Uterus (tissue), 4 donors: ENCODE measurements at places on chromosomes 3 and 15. TPM values are rescaled to one million over a fixed set of nuclear protein-coding genes. Genes with fewer than 3 reads are reported as not detected.
A peak's percentile ranks its signal among the peaks of the same experiment; 100 is the strongest.

GRCh38 chr15:58477170-58477569 lies 45.4 kb downstream of the LIPC start:
- no peak overlapping the region for H3K4me3 ChIP-seq
- no peak for DNase-seq
- no peaks in the 10 kb centered on the region for H3K27me3 ChIP-seq
- H3K36me3 ChIP-seq: no peaks in the 10 kb centered on the region
- no peaks in the 10 kb centered on the region for H3K4me1 ChIP-seq

DNA sequence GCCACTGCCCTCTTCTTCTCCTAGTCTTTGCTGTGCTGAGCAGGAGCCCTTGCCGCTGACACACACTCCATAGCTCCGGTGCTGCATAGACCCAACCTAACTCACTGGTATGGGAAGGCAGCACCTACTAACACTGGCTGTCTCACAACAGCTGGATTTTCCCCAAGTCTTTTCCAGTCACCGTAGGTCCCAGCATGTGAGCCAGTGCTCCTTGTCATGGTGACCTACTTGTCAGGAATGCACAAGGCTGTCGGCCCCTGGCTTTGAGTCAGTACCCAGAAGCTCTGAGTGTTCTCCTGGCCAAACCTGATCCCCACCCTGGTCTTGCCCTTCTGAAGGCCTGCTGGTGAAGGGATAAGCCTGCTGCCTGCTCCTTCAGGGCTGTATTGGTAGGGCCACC lies 25.7 kb downstream of the AMOTL2 start:
- H3K36me3 ChIP-seq: no peaks in the 10 kb centered on the region
- no peak for DNase-seq
- H3K27ac ChIP-seq: no peak overlapping the region
- H3K4me1 ChIP-seq: no peaks in the 10 kb centered on the region
- no peaks in the 10 kb centered on the region for H3K27me3 ChIP-seq

Gene EEF1AKMT4
- 3.2 TPM for total RNA-seq

DNA sequence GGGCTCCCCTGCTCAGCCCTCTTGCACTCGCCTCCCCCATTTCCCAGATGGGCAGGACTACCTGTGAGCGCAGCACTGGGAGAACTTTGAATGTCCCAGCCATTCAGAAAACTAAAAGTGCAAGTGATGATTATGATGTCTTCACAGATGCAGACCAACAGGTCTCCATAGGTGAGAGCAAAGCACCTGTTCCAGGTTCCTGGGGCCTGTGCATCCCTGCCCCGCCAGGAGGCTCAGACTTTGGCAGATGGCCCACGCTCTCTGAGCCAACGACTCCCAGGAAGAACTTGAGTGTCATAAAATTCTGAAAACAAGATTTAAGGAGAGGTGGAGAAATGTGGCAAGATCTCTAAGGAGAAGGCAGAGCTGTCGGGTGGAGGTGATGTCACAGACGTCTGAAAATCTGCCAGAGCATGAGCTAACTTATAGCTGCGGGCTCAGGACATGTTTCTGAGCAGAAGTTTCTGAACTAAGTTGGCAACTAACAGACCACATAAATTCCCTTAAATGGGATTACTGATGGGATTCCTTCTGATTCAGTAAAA lies 110.8 kb upstream of the IGF1R start:
- H3K4me1 ChIP-seq: no peaks in the 10 kb centered on the region
- H3K27me3 ChIP-seq: no peaks in the 10 kb centered on the region

Gene PP2D1
- not detected for total RNA-seq

Gene HCLS1
- total RNA-seq: 12.2 TPM

DNA sequence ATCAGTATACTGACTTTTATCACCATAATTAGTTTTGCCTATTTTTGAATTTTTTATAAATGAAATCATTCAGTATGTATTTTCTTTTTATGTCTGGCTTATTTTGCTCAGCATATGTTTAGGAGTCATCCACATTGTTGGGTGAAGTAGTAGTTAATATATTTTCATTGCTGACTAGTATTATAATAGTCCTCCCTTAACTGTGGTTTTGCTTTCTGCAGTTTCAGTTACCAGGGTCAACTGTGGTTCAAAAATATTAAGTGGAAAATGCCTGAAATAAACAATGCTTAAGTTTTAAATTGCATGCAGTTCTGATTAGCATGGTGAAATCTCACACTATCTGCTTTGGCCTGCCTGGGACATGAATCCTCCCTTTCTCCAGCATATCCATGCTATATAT lies 39.5 kb upstream of the PRR23C start:
- H3K4me3 ChIP-seq: no peak overlapping the region
- no peaks in the 10 kb centered on the region for H3K4me1 ChIP-seq
- no peaks in the 10 kb centered on the region for H3K36me3 ChIP-seq
- H3K27ac ChIP-seq: no peak overlapping the region
- no peaks in the 10 kb centered on the region for H3K27me3 ChIP-seq

Gene SPATA12
- total RNA-seq: 2.9 TPM

Gene PLA2G4F
- total RNA-seq: 0.29 TPM

Gene ZBTB20
- 82.7 TPM for total RNA-seq

- no peaks in the 10 kb centered on the region for H3K27me3 ChIP-seq
- DNase-seq: no peak
- H3K36me3 ChIP-seq: no peaks in the 10 kb centered on the region
- no peak overlapping the region for H3K27ac ChIP-seq
These were observed 543.7 kb downstream of the FHIT start for GRCh38 chr3:60707452-60708020.

Gene SI
- not detected for total RNA-seq

DNA sequence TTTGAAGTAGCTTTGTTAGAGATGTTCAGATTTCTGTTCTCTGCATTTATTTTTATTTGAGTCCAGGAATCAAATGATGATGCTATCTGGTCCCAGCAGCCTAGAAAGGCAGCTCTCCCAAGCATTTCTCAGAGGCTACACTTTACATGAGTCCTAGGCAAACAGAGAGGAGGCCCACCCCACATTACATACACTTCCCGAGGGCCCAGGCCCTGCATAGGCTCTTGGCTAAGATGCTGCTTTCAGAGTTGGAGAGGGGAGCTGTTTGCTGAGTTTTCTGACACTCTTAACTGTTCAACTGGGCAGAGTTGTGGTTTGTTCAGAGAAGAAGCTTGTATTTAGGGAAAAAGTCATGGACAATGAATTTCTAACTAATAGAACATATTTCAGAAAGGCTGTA lies 117.9 kb upstream of the RGMA start:
- H3K36me3 ChIP-seq: no peaks in the 10 kb centered on the region
- no peak overlapping the region for H3K4me3 ChIP-seq
- no peaks in the 10 kb centered on the region for H3K27me3 ChIP-seq
- H3K27ac ChIP-seq: no peak overlapping the region
- H3K4me1 ChIP-seq: no peaks in the 10 kb centered on the region

DNA sequence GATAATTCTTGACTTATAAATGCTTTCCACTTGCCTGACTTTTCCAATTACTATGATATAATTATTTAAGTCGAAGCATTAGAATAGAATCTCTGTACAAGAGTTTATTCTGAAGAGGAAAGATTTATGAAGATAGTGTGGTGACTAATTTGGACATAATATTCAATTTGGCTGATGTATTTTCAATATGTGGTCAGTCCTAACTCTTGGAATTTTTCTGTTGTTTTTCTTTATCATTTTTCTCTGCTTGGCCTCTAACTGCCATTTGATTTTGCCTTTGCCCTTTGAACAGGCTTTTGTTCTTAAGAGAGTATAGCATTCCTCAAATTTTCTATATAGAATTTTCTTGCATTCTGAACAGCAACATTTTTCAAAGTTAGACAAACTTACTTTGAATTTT lies 2.6 kb upstream of the MDFIC2 start:
- no peaks in the 10 kb centered on the region for H3K36me3 ChIP-seq
- no peaks in the 10 kb centered on the region for H3K4me1 ChIP-seq
- H3K4me3 ChIP-seq: no peak overlapping the region
- no peak overlapping the region for H3K27ac ChIP-seq
- DNase-seq: no peak
- H3K27me3 ChIP-seq: no peaks in the 10 kb centered on the region

GRCh38 chr3:187286467-187287059 lies 5.0 kb downstream of the MASP1 start:
- H3K4me3 ChIP-seq: no peak overlapping the region
- peak; percentile 80 for DNase-seq
- peaks cover 13% of the 10 kb centered on the region for H3K4me1 ChIP-seq

DNA sequence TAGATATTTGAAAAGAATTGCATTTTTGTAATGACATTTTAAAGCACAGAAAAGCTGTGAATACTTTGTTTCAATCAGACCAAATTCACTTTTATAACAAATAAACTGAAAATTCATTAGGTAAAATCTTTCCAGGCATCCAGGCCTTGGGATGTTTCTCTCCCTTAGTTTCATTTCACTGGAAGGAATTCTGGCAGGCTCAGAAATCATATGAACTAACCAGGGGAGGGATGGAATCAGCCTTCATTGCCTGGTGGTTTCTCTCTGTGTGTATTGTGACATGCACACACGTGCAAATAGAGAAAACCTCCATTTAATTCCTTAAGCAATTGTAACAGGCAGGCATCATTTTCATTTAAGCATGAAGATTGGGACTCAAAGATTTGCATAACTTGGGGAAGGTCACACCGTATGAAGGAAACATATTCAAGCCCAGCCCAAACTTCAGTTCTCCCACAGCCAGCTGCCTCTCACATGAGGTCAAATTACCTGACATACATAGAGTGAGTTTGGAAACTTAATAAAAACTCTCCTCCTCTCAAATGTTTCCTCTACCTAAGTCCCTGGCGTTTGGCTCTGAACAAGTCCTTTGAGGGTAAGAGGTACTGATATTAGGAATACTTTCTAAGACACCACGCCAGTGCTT lies 376.1 kb upstream of the MCTP2 start:
- no peak for DNase-seq
- no peaks in the 10 kb centered on the region for H3K4me1 ChIP-seq
- H3K4me3 ChIP-seq: no peak overlapping the region
- H3K27ac ChIP-seq: no peak overlapping the region

Gene SNTN
- total RNA-seq: not detected
